ENCODE measurements at places on chromosomes 6 and 20.

GRCh38 chr6:38570750-38571149 lies 69.0 kb downstream of the BTBD9 start:
- DNase-seq: no peak

- no peak for DNase-seq
Measured at GRCh38 chr6:166908811-166909210, 47.5 kb downstream of the RNASET2 start.

DNA sequence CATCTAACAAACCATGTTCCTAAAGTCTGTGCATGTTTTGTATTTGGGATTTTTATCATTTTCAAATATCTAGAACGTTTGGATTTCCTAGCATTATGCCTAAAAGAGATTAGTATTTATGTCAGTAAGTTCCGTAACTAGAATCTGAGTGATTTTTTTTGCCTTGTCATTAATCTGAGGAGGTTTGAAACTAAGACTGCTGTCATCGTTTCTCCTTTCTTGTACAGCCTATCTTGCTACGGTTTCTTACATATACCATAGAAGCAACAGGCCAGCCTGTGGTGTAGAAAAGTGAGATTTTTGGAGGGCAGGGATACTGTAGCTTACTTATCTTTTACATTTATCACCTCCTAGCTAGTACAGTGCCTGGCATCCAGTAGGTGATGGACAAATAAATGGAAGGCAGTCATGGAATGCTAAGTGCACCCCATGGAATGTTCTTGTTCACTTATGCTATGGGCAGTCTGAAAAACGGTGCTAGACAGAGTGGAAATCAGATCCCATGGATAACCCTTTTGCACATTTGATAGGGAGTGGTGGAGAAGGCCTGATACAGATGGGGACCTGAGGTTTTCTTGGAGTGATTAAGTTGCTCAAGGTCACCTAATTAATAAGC lies 93.9 kb downstream of the ARID1B start:
- DNase-seq: no peak

DNA sequence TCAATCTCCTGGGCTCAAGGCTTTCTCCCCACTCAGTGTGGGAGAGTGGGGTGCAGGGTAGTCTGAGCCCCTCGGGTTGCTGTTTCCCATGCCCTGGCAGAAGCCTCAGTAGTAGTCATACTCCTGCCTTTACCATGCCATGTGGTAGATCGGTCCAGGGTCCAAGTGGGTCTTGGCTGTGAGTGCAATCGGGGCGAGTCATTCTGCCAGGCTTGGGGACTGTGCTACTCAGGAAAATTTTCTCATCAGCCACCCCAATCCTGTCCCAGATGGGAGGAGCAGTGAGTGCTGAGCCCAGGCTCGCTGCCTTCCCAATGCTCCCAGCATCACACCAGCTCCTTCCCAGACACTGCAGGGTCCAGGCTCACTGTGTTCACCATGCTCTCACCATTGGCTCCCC lies 10.7 kb upstream of the RAET1L start:
- no peak for DNase-seq

GRCh38 chr20:37295001-37295400 lies 5.5 kb downstream of the MANBAL start:
- no peak for DNase-seq

- DNase-seq: no peak
Measured at GRCh38 chr6:138465007-138465645, 34.2 kb downstream of the NHSL1 start.

Data from CD4-positive, alpha-beta T cell treated with Interleukin-6 at 100 ng/mL for 8 hours (primary cell).